C1 segment of cervical spinal cord (tissue), 14 donors: ENCODE measurements at places on chromosomes 13 and 19.

DNA sequence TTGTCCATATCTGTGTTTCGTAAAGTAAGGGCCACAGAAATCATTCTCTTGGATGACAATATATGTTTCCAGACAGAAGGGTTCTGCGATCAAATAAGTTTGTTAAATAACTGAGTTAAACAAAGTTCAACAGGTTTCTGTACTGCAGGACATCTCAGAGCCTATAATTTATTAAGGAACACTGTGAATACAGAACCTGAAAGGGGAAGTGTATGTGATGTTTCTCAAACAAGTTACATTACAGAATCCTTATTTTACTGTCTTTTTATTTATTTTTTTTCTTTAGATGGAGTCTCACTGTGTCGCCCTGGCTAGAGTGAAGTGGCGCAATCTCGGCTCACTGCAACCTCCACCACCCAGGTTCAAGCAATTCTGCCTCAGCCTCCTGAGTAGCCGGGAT, 55.4 kb upstream of the GTF2F2 start:
- DNase-seq = no peak

DNA sequence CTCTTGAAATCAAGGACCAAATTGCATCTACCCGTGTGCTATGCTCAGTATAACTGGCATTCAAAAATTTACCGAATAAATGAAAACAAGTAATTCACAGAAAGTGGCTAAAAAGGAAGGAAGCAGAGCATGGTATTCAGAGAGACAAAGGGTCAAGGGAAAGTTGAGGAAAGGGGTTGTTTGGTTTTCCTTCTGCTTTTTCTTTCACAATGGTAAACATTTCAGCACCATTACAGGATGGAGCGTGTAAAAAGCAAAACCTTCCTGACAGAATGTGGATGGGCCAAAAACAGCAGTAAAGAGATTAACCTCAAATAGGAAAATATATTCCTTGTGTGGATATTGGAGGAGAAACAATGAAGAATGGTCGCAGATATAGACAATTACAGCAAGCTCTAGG, 14.8 kb downstream of the DIAPH3 start:
- no peak for DNase-seq

- DNase-seq = no peak
These were observed 241.3 kb downstream of the KCTD12 start for GRCh38 chr13:76644906-76645305.

DNA sequence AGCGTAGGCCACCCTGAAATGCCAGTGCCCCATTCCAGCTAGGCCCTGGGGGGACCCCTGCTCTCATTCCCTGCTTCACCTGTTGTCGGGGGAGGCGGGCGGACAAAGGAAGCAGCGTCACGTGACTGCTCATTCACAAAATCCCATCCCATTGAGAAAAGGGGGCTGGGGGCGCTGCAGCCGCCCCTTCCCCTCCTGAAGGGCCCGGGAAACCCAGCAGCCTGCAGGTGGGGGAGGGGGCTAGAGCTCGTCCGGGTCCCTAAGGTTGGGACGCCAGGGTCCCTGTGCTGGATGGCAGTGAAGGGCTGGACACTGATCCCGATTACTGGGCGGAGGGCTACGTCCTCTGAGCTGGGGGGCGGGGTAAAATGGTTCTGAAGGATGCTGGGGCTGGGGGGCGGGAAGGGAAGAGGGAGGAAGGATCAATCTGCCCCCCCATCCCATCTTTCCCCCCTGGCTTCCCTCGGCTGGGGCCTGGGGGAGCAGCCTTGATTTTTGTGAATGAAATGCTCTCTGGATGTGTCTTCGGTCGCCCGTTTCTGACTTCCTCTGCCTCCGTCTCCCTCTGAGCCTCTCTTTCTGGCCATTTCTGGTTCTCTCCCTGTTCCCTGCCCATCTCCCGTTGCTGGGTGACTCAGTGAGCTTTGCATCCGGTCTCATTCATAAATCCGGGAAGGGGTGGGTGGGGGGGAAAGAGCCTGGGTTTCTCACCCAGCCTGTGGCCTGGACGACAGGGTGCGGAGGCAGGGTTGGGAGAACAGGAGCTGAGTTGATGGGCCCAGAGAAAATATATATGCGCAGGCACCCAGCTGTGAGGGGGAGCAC, 816 bp downstream of the SPRED3 start:
- DNase-seq = no peak
